ENCODE measurements at places on chromosomes 1 and 21. TPM values are rescaled to one million over a fixed set of nuclear protein-coding genes. Genes with fewer than 3 reads are reported as not detected.

The FMO2 gene
- total RNA-seq: 5.7 TPM

The FLG2 gene
- 0.88 TPM for total RNA-seq

The FCRL1 gene
- 0.44 TPM for total RNA-seq

The SLFNL1 gene
- 0.82 TPM for total RNA-seq

The RPTN gene
- not detected for total RNA-seq

The TPTE gene
- total RNA-seq: not detected

The OR2T11 gene
- not detected for total RNA-seq

The FCAMR gene
- total RNA-seq: not detected

Data from camera-type eye (tissue), 1 donor.